ENCODE measurements at places on chromosomes 5 and 9.
A peak's percentile ranks its signal among the peaks of the same experiment; 100 is the strongest.

DNA sequence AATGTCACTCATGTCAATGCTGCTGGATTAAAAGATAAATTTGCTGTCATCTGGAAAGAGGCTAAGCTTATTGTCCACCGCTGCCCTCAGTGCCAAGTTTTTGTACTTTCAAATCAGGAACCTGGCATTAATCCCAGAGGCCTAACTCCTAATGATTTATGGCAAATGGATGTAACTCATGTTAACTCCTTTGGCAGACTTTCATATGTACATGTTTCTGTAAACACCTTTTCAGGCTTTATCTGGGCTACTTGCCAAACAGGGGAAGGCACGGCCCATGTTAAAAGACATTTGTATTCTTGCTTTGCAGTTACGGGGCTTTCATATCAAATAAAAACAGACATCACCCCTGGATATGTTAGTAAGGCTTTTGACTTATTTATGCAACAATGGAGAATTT is 608.0 kb upstream of the ACO1 start:
- no peak for DNase-seq

DNA sequence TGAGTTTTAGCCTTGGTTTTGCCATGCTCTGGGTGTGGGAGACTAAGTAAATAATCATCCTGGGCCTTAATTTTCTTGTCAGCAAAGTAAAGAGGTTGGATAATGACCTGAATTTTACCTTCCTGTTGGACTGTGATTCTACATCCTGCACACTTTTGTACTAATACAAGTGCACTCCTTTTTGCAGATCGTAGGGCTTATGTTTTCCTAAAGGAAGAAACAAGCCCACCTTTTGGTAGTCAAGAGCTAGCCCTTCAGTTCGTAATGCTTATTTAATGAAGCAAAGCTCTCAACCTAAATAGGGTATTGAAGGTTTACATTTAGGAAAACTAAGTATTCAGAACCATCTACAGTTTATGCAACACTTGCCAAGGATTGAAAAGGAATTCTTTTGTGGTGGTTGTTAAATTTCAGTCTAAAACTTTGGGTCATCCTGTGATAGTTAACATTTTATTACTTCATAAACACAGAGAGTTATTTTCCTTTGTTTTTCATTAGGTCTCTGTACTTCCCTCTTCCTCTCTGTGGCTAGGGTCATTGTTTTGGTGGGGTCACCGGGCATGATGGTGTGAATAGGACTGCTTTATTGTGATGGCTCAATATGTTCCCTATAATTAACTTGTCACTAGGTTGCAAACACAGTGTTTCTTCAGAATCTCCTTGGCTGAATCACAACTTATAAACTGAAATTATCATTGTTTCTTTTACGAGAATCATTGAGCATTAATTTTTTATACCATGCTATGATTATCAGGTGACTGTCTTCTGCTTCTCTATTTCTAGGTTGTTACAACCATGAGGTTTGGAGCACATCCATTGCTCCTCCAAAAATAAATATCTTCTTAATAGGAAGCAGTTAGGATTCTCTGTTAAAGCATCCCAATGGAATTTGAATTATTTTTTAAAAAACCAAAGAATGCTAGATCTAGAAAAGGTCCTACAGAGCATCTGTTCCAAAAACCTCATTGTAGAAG is 28.5 kb downstream of the SPINK5 start:
- no peak for DNase-seq

- no peak for DNase-seq
Observed at GRCh38 chr9:32117291-32117690, 267.2 kb upstream of the ACO1 start.

- DNase-seq, result peak; percentile 60
Observed at GRCh38 chr9:112486221-112487007, at the start of gene KIAA1958. Gene KIAA1958, plus strand, starts transcription at chr9:112486827. Its CDS starts 87,254 bp downstream, at chr9:112574081.

DNA sequence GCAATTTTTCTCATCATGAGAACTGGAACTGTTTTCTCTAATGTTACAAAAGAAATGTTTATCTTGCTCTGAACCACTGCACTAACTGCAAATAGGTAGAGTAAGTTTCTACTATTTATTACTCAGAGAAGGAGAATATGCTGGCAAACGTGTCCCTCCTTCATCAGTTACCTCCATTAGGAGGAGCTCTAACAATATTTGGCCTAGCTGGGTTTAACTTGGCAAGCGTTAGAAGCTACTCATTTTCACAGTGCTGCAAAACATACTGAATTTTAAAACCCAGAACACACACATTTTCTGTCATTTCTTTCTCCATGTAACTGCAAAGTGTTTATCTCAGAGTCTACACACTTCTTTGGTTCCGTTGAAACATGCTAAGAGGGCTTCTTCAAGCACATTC is 101.0 kb upstream of the GABRG2 start:
- no peak for DNase-seq

- DNase-seq, result no peak
Observed at GRCh38 chr5:2669913-2670312, 81.6 kb downstream of the IRX2 start.

DNA sequence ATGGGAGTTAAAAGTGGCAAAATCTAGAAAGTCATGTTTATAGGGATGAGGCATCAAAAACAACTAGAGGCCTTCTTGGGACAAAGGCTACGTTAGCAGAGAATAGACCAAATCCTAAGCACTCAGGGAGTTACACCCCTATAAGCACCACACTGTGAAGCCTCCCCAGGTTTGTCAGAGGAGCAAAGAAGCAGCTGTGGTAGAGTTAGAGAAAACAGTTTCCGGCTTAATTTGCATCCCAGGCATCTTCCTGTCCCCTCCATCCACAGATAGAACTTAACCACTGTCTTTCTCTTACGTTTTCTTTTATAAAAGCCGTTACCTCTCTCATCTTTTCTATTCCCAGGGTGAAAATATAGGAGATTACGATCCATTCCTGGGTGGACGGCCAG is 188.6 kb upstream of the KLF9 start:
- DNase-seq, result no peak

GRCh38 chr9:111961575-111961974 is 65.0 kb downstream of the UGCG start:
- no peak for DNase-seq

DNA sequence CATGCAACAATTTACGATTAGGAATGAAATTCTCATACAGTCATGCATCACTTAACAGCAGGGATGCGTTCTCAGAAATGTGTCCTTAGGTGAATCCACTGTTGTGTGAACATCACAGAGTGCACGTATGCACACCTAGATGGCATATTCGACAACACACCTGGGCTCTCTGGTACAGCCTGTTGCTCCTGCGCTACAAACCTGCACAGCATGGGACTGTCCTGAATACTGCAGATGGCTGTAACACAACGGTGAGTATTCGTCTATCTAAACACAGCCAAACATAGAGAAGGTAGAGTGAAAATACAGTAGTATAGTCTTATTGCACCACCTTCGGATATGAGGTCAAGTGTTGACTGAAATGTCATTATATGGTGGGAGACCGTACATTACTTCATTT is 44.0 kb upstream of the LCP2 start:
- DNase-seq, result no peak

DNA sequence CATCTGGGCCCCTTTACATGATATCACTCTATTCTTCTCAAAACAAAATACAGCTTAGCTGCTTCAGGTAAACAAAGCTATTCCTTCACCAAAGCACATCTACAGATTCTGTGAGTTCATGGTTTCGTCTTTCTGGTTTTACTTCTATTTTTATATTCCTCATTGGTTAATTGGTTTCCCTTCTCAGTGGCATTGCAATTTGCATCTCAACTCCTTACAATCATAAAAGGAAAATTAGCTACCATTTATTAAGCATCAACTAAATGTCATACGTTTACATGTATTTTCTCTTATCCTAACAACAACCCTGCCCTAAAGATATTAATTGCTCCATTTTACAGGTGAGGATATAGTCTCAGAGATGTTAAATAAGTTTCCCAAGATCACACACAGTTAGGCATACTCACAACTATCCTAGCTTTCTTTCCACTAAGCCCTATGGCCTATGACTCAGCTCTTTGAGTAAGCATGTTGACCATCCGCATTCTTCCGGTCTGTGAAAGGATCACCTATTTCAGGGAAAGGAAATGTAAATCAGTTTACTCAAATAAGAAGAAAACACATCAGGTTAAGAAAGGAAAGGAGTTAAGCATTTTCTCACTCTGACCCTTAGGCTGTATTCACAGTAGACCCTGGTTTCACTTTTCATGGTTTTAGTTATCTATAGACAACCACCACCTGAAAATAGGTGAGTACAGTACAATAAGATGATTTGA is 146.1 kb downstream of the CAAP1 start:
- no peak for DNase-seq

GRCh38 chr9:12095931-12096330 is 597.3 kb upstream of the TYRP1 start:
- no peak for DNase-seq

DNA sequence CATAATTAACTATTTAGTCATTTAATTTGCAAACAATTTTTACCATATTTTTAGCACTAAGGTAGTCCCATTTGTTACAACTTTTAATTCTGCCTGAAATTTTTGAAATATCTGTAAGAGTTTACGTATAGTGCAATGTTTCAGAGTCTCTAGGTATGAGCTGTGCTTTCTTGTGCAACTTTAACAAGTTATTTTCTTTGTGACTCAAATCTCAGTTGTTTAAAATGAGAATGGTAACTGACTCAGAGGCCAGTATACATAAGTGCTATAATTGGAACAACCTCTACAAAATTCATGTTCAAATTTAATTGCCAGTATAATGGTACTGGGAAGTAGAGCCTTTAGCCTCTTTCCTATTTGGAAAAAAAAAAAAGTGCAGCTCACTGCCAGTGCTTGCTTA is 14.2 kb upstream of the ZNF883 start:
- DNase-seq, result no peak

- no peak for DNase-seq
Observed at GRCh38 chr5:123512611-123513461, 859 bp downstream of the CSNK1G3 start.

GRCh38 chr5:58462623-58463230 is 2.8 kb upstream of the PLK2 start:
- DNase-seq, result no peak

- no peak for DNase-seq
Observed at GRCh38 chr5:15601853-15602252, 101.9 kb downstream of the FBXL7 start.

- DNase-seq, result no peak
Observed at GRCh38 chr5:53590759-53591158, 30.3 kb downstream of the NDUFS4 start.

- no peak for DNase-seq
Observed at GRCh38 chr9:617445-618085, 223.9 kb upstream of the DMRT1 start.

- DNase-seq, result no peak
Observed at GRCh38 chr9:74803376-74804017, 84.2 kb downstream of the TRPM6 start.

DNA sequence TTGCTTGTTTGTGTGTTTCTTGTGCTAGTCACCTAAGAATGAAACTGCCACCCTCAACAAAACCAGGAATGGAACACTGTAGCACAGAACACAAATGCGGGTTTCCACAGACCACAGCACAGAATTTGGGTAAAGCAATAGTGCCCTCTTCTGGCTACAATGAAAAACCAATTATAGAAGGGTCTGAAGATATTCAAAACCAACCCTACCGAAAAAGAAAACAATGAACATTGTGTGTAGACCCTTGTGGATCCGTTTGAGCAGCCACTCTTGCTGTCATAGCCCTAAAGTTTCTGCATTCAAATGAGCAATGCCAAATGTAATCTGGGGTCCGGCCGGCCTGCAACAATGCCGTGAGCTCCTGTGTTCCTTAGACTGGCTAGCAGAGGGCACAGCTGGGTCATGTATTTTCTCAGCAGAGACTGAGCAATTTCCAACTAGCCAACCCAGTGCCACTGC is 8.3 kb upstream of the ENC1 start:
- DNase-seq, result no peak

GRCh38 chr9:87615547-87616148 is 110.3 kb upstream of the CTSL start:
- no peak for DNase-seq

DNA sequence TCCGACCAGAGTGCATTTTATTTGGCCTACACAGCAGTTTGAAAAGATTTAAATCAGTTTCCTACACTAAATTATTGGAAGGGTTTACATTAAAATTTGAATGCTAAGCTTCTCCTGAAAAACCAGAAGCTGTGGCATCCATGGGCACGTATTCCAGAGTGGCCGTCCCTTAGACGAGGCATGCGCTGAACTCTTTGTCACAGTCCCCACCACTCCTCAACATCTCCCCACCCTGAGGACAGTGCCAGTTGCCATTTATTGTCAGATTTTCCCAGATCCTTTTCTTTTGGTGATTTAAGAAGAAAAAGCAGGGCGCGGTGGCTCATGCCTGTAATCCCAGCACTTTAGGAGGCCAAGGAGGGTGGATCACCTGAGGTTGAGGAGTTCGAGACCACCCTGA is 39.9 kb upstream of the UNC5A start:
- DNase-seq, result no peak

GRCh38 chr9:131635285-131635684 is 90.0 kb downstream of the PRRT1B start:
- DNase-seq, result no peak

DNA sequence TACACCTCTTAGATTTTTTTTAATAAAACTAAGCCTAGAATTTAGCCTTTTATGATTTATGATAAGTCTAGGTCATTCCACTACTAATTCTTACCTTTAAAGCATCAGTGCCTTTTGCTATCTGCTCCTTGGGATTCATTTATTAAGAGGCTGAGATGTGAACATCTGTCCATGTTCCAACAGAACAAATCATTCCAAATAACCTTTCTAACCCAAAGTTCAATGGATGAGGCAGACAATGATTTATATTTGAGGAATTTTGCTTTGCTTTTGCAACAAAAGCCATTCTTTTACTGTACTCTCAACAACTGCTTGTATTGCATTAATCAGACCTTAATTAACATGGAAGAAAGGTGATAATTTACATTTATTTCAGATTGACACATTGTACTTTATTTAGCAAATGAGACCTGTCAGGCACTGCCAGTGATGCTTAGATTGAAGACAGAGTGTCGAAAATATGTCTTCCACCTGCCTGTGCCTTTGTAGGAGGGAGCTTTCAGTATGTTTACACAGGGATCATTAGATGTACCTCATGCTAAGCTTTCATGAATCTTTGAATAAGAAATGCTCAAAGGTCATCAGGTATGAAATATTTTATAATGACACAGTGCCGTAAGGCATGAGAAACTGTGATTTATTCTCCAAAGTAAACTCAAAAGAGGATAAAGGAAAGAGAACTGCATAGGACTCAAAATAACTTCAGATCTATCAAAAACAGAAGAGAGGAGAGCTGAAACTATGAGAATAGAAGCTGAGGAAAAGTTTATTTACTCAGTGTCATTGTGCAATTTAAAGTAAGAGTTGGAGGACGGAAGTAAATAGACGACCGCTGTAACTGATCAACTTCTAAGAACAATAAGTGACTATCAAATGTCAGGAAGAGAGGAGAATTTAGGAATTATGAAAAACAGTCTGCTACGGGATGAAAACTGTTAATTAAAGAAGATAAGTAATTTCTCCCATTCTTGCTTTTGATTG is 36.7 kb upstream of the IZUMO3 start:
- DNase-seq, result no peak

GRCh38 chr5:16000056-16000455 is 179.5 kb downstream of the MARCHF11 start:
- no peak for DNase-seq

GRCh38 chr9:16563446-16563845 is 307.0 kb downstream of the BNC2 start:
- DNase-seq, result no peak

All from occipital lobe (tissue), 3 donors.